ENCODE measurements at places on chromosomes 6 and 20.

GRCh38 chr20:41148942-41149341, 11.6 kb downstream of the PLCG1 start:
- DNase-seq = no peak

GRCh38 chr6:62670490-62671223, 384.6 kb upstream of the KHDRBS2 start:
- no peak for DNase-seq

GRCh38 chr6:168180548-168181011, 101.6 kb upstream of the FRMD1 start:
- no peak for DNase-seq

DNA sequence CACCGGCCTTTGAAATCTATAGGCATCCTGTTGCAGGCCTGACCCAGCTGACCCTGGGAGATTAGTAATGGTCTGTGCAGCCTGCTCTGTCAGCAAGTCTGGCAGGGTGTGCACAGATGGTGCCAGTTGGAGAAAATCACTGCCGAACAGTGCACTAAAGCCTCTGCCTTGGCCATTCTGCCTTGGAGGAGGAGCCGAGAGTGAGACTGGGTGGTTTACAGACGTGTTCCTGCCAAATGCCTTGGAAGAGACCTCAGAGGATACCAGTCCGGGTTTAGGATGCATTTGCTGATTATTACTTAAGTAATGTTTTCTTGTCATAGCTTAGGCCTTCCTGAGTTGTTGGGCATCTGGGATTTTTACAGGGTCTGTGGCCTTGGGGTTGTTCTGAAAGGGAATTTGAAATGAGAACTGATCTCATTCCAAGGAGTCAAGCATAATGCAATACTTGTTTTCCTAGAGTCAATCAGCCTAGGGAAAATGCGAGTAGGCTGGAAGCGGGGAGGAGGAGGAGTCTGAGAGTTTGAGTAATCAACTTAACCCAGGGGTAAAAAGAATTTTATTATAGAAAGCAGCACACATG, 292.1 kb downstream of the SOX4 start:
- no peak for DNase-seq

DNA sequence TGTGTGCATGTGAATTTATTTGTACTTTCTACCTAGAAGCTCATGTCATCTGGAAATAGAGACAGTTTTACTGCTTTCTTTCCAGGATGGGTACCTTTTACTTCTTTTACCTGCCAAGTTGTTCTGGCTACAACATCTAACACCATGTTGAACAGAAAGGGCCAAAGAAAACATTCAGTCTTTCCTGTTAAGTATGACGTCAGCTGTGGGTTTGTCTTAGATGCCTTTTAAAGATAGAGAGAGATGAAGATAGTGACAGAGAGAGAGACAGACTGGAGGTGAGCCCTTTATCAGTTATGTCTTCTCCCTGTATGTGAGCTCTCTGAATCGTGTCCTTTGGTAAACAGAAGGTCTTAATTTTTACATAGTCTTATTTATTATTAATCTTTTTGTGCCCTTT, 3.4 kb upstream of the DACT2 start:
- no peak for DNase-seq

DNA sequence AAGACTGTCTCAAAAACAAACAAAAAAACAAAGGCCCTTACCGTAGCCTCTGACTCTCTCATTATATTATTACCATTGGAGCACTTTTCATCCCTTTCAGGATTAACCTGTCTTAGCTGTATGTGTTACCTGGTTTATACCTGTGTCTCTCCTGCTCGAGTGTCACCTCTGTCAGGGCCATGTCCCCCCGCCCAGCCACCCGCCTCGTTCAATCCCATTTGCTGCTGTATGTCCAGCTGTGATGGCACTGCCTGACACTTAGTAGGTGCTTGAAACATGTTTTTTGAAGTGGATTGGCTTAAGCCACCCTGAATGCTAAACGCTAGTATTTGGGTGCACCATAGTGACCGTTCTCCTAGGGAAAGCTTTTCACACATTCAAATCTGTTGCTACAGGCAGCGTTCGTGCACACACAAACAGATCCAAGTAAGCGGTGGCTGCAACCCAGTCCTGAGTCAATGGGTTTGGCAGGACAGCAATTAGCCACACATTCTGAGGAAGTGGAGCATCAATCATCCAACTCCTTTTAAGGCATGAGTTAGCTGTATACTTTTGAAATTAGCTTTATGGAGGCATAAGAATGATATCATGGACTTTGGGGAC, 98.9 kb upstream of the ZNF217 start:
- no peak for DNase-seq

GRCh38 chr20:5914859-5915258, 35.5 kb downstream of the TRMT6 start:
- no peak for DNase-seq

DNA sequence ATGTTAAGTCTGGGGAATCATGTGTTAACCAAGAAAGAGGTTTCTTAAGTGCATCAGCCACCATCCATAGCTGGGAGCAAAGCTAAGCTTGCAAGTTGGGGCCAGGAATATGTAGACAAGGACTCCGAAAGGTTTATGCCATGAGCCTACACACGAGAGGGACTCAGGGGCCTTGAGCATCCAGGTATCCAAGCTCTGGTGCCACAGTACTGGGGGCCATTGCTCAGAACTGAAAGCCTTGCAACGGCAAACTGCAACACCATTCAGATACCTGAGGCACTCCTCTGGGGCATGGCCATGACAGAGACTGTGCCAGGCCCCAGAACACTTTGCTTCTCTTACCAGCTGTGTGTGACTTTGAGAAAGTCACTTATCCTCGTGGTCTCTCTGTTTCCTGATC, 27.6 kb downstream of the PRND start:
- no peak for DNase-seq

GRCh38 chr6:1619673-1620503, 10.2 kb downstream of the FOXC1 start:
- DNase-seq = no peak

DNA sequence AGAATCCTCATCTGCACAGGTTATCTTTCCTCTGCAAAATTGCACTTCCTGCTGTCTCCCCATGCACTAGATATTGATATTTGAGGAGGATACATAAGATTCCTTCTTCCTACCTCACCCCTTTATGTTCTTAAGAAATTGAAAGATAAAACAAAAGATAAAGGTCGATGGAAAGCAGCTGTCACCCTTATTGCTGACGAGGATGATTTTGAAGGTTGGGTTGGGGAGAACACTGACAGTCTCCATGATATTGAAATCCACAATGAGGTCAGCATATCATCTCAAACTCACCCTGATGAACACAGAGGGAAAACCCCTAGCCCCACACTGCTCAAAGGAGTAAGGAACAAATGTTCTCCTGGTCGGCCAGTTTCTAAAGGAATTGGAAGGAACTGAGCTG, 110.6 kb upstream of the FUT9 start:
- no peak for DNase-seq

GRCh38 chr6:131136021-131136786, 937 bp downstream of the AKAP7 start:
- no peak for DNase-seq
